ENCODE measurements at places on chromosomes 6 and 20. TPM values are rescaled to one million over a fixed set of nuclear protein-coding genes. Genes with fewer than 3 reads are reported as not detected.

RIMS1 gene
- 233 TPM for total RNA-seq

SUMO4 gene
- 4.2 TPM for total RNA-seq

PPP1R3D gene
- total RNA-seq: 1.7 TPM

HCRTR2 gene
- total RNA-seq: 13.3 TPM

KIF25 gene
- total RNA-seq: 0.25 TPM

BFSP1 gene
- total RNA-seq: 0.49 TPM

STMN3 gene
- 102 TPM for total RNA-seq

TMEM14B gene
- total RNA-seq: 41.6 TPM

PAK5 gene
- 36.1 TPM for total RNA-seq

MRPS10 gene
- total RNA-seq: 31.7 TPM

HM13 gene
- total RNA-seq: 25.8 TPM

TAP1 gene
- total RNA-seq: 3.4 TPM

DSP gene
- 9.3 TPM for total RNA-seq

VSX1 gene
- total RNA-seq: under 0.01 TPM

PACRG gene
- total RNA-seq: 5.4 TPM

MYBL2 gene
- total RNA-seq: 0.98 TPM

HLA-DPA1 gene
- total RNA-seq: 0.49 TPM

CCN5 gene
- total RNA-seq: not detected

SCUBE3 gene
- 1.7 TPM for total RNA-seq

LST1 gene
- total RNA-seq: 0.74 TPM

PHACTR3 gene
- 31.0 TPM for total RNA-seq
